C1 segment of cervical spinal cord (tissue), 14 donors: ENCODE measurements at places on chromosomes 16 and 17.

DNA sequence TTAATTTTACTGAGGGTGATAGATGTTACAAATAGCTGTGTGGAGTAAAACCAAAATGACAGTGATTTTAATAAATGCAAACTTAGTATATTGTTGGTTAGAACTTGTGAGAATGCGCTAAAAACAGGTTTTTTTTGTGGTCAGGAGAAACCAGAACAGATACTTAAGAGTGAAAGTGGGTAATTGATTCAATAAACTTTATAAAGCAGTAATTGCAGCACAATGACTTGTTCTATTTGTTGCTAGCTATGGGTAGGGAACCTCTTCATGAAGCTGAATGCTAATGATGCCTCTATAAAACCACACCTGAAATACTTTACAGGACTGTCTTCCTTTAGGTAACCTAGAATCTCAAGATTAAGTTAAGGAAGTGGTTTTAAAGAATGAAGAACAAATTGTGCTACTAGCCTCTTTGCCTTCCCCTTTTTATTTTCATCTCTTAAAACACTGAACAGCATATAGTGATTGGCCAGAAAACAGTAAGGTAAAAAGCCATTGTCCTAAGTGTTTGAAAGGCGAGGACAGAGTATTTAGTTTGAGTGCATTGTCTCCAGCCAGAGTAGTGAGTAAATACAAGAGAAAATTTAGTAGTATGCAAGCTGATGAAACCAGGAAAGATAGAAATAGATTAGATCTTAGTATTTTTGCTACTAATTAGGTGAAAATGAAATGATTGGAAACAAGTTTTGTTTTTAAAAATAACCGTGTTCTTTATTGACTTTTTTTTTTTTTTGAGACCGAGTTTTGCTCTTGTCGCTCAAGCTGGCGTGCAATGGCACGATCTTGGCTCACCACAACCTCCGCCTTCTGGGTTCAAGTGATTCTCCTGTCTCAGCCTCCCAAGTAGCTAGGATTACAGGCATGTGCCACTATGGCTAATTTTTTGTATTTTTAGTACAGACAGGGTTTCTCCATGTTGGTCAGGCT is 6.0 kb downstream of the GGNBP2 start:
- DNase-seq: no peak

DNA sequence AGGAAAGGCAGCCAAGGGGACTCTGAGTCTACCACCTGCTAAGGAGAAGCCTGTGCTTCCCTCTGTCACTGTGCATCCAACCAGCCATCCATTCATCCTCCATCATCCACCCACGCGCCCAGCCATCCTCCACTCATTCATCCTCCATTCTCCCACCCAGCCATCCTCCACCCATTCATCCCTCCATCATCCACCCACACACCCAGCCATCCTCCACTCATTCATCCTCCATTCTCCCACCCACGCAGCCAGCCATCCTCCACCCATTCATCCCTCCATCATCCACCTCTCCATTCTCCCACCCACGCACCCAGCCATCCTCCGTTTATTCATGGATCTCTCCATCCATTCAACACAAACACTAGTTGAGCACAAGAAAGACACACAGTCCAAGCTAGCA is 74.1 kb downstream of the COG7 start:
- DNase-seq: no peak

DNA sequence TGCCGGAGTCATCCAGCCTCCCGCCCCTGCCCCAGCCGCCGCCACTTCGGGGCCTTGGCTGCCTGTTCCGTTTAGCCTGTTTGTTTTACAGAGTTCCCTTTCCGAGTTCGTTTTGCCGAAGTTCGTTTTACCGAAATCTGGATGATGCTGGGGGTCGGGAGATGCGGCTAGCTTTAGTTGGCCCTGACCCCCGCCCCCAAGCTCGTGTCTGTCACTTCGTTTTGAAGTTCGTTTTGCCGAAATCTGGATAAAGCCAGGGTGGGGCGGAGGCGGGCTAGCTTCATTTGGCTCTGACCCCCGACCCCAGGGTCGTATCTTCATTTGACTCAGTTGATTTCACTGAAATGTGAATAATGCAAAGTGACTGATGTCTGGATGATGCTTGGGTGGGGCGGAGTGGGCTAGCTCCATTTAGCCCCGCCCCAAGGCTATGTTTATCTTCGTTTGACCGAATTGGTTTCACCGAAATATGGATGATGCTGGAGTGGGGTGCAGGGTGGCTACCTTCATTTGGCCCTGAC is 591 bp downstream of the PSMD7 start:
- no peak for DNase-seq

- DNase-seq: no peak
Measured at GRCh38 chr17:30031214-30031869, 85.3 kb upstream of the NSRP1 start.

DNA sequence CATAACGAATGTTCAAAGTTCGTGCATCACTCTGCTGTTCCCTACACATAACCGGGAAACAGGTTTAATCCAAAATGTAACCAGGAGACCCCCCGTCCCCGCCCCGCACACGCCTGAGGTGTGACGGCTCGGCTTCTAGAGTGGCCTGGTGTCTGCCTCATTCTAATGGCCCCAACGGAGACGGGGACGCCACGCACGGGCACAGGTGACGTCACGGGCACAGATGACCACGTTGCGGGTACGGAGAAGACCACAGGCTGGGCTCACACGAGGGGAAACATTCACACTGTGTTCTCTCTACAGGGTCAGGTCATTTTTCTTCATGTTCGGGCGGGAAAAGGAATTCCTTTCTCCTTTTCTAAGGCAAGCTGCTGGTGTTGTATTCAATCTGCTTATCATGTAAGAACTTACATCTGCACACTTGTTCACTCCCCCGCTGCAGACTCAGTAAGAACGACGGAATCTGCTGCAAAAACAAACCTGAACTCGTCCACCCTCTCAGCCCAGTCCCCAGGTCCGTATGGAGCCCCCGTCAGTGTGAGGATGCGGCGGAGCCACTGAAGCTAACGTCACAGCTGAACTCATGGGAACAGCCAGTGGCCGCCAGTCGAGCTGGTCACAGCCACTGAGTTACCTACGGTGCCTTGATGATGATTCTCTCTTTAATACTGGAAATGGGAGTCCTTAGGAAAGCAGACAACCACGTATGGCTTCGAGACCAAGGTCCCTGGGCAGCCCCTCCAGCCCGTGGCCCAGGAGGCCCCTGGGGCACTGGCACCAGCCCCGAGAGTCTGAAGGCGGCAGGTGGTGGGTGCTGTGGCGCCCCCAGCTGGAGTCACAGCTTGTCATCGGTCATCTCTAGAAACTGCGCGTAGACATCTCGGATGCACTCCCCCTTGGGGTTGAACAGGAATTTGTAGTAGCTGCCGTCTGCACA is 32.9 kb downstream of the WDR45B start:
- no peak for DNase-seq

- DNase-seq: no peak
Measured at GRCh38 chr17:39617446-39618245, 9.1 kb upstream of the PPP1R1B start.

- DNase-seq: no peak
Measured at GRCh38 chr16:87376660-87377059, 6.9 kb downstream of the FBXO31 start.

DNA sequence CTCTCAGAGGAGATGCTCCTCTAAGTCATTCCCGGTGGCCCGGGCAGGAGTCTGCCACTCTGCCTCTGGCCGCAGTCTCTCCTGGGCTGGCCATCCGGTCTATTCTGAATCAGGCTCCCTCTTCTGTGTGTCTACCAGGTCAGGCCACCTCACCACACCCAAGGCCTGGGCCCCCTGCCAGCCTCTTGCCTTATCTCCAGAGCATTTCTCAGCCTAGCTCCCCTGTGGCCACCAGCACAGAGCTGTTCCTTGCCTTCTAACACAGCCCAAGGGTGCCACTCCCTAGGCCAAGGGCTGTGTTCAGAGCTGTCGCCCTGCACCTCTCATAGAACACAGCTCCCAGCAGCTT is 55.3 kb downstream of the MYO18A start:
- no peak for DNase-seq

DNA sequence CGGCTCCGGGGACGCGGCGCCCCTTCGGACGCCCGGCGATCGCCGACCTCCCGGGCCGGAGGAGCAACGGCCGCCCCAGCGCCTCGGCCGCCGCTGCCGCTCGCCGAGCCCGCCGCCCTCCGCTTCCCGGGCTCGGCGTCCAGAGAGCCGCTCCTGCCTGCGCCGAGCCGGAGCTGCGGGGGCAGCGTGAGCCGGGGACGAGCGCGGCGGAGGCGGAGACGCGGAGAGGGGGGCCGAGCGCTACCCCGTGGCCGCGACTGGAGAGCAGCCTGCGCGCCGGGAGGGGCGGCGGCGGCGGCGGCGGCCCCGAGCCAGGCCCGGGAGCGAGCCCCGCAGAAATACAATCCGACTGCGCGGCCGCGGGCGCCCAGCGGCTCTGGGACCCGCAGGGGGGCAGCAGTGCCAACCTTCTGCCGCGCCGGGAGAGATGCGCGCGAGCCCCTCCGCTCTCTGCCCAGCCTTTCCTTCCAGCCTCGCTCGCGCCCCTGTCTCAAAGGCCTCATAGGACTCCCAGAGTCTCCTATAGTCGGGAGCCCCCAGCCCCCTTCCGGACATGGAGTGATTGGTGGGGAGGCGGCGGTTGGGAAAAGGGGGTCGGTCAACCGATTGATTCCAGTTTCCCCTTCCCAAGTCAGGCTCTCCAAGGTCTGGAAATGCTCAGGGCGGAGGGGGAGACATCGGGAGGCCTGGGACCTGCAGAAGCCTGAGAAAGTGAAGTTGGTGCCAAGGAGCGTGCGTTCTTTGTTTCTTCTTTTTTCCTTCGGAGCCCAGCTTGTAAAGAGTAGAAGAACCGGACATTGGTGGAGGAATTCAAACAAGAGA is 1.0 kb upstream of the SDK2 start:
- no peak for DNase-seq

DNA sequence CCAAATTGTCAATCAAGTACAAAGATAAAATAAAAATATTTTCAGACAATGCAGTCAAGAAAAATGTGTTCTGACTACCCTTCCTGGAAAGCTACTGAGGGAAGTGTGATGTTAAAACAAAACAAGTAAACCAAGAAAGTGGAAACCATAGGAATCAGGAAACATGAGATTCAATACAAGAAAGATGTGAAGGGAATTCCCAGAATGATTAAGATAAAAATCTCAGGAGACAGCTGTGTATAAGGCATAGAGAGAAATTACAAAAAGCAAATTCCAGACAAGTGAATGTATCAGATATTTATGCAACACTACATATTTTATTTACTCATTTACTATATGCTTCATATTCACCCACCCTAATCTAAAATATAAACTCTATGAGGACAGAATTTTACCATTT is 32.2 kb downstream of the TRIM37 start:
- DNase-seq: no peak

- DNase-seq: no peak
Measured at GRCh38 chr16:4686497-4687210, 6.7 kb upstream of the NUDT16L1 start.

GRCh38 chr16:14106457-14106856 is 35.3 kb downstream of the MRTFB start:
- DNase-seq: no peak

GRCh38 chr16:30901201-30902028 is 5.0 kb downstream of the CTF1 start:
- no peak for DNase-seq

GRCh38 chr16:50152807-50153595 is at the start of gene TENT4B:
TENT4B (plus strand) TSS chr16:50153306; CDS start chr16:50153622, 316 bp downstream.
- DNase-seq: peak; percentile 87

DNA sequence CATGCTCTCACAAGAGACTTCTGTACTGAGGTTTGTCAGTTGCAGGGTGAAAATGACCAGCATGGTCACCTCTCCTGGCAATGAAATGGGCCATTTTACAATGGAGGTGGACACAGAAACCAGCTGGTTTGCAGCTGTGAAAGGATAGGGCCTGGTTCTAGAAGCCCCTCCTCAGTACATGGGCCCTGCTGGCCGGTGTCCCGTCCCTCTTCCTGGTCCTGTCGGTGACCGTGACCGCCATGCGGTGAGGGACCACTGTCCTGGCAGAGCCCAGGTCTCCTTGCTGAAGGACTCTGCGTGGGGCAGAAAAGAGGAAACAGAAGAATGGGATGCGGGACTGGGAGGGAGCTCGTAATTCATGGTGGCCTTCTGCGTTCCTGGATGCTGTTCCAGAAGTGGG is 76.0 kb upstream of the ZNF423 start:
- DNase-seq: no peak

GRCh38 chr17:39754958-39755553 is 17.3 kb downstream of the GRB7 start:
- DNase-seq: peak; percentile 57

GRCh38 chr17:3985846-3986245 is 21.6 kb upstream of the ATP2A3 start:
- no peak for DNase-seq

DNA sequence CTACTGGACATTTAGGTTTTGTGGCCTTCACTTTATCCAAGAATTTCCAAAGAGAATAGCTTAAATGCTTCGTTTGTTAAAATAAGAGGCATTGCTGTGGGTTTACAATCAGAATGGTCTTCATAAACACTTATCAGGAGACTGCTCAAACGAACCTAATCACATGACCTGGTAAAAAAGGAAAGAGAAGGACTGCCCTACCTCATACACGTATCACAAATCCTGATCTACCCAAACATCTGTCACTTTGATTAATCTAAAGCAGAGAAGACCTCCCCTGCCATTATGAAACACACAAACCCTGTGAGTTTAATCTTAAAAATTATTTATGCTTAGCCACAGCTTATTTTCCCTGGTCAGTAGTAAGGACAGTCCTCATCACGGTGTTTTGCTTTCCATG is 76.6 kb downstream of the PARN start:
- DNase-seq: no peak

DNA sequence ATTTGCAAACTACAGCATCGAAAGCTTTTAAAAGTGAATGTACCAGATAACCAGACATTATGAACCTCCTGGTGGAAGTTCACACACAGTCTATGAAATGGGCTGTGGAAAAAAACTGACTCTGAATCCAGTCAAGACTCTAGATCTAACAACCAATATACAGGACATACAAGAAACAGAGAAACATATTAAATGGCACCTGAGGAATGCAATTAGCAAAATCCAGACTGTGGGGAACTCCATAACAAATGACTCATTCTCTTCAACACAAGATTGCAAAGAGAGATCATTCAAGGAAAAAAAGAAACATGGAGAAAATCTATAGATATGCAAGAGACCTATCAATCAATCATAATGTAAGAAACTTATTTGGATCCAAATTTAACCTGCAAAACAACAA is 119.0 kb downstream of the MYO1D start:
- no peak for DNase-seq

GRCh38 chr16:19329932-19330331 is 44.4 kb downstream of the CLEC19A start:
- DNase-seq: no peak

GRCh38 chr17:55344514-55344997 is 77.1 kb downstream of the MMD start:
- DNase-seq: no peak

- DNase-seq: no peak
Measured at GRCh38 chr17:32941419-32942032, 13.6 kb downstream of the TMEM98 start.

- DNase-seq: no peak
Measured at GRCh38 chr17:69962436-69962995, 112.5 kb upstream of the KCNJ16 start.

DNA sequence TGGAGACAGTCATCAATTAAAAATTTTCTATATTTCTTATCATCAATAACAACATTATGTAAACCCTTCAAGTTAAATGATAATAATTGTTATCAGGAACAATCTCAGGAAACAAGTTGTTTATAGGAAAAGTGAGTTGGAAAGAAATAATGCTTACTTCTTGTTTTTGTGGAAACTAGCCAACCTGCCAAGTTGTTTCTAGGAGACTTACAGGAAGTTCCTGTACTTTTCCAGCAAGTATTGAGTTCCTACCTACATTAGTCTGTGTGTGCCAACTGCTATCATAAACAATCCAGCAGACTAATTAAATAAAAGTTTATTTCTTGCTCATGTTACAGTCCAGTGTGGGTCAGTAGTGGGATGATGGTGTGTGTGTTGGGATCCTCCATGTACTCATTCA is 1.6 kb upstream of the CCL14 start:
- no peak for DNase-seq
